ENCODE measurements at places on chromosomes 11 and 22.
A peak's percentile ranks its signal among the peaks of the same experiment; 100 is the strongest.

DNA sequence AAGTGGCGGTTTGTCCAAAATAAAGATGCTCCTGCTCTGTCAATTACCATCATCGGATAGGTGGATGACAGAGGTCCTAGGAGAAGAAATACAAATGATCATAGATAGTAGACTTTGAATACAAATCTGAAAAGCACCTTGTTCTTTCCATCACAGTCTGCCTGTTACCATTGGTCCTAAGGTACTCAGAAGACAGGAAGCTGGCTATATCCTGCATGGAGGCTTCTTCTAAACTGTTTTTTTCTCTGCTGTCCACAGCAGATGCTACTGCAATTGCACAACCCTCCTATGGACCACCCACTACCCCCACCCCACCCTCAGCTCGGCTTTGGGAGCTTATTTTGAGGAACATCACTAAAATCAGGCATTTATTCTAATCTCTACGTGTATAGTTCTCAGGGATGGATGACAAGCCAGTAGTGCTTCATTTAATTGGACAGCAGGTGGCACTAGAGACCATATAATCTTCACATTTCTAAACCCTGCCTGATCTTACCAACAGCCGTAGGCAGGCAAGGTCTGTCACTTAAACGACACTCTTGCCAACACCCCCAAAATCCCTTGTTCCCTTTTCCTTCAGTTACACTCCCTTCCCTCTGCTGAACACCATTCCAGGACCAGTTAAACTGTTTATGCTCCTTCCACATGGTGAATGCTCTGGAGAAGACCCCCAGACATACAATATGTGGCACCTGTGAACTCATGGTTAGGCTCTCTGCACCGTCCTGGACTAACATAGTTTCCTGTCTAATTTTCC lies 6.6 kb upstream of the PTS start:
- DNase-seq, result peak; percentile 54

GRCh38 chr11:75593286-75593915 lies 31.3 kb downstream of the SERPINH1 start:
- DNase-seq, result no peak

GRCh38 chr11:35907648-35908431 lies 36.0 kb upstream of the LDLRAD3 start:
- no peak for DNase-seq

GRCh38 chr11:6561288-6561687 lies 42.1 kb downstream of the RRP8 start:
- no peak for DNase-seq

DNA sequence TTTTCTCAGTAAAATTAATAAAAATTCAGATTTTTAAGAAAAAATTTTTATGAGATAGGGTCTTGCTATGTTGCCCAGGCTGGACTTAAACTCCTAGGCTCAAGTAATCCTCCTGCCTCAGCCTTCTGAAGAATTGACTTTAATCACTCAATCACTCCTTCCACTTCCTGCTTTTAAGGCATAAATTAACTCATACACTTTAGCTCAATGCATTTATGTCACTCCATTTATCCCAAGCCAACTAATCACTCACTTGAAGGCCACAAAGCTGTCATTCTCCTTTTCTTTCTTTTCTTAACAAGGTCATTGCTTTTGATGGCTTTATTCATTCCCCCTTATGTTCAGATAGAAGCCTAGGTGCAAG lies 877 bp downstream of the ALG9 start:
- DNase-seq, result no peak

GRCh38 chr11:93196816-93197379 lies 893 bp downstream of the SLC36A4 start:
- no peak for DNase-seq

All from ecto neural progenitor cell (in vitro differentiated cells).